Erythroblast (primary cell): ENCODE measurements at places on chromosomes 5 and 9.
A peak's percentile ranks its signal among the peaks of the same experiment; 100 is the strongest.

GRCh38 chr9:32395510-32396216 is 11.2 kb downstream of the ACO1 start:
- peak; percentile 7 for DNase-seq

DNA sequence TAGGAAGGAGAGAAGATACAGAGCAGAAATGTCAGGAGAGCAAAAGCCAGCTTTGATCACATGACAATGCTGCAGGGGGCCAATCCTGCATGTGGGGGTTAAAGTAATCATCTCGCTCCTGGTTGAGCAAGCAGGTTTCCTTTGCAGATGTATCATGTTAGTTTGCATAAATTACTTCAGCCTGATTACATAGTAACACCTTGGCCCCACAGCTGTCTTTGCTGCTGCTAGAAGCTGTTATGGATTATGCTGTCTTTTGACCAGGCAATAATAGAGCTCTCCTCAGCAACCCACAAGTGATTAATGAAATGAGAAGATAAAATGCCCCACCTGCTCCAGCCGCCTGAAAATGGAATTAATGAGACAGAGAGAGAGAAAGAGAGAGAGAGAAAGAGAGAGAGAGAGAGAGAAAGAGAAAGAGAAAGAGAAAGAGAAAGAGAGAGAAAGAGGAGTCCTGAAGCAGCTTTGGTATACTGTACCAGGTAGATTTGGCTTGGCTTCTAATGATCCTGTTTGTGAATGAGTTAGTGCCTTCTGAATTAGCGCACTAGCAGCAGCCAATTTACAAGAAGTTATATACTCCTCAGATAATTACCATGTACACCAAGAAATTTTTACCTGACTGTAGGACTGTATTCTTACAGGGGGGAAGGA is 174.3 kb upstream of the RORB start:
- DNase-seq = no peak

DNA sequence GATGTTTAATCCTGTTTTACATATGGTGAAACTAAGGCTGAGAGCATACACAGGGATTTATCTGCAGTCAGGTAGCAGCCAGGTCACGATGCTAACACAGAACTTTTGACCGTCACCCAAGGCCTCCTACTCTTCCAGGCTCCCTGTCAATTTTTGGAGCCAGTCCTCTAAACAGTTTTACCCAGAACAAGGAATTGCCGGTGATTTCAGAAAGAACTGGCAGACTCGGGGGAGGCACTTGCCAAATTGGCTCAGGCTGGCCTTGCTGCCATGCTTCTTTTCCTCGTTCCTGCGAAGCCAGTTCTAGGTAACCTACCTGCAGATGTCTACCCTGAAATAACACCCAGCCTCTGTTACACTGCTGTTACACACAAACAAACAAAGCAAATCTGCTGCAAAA is 21.2 kb downstream of the GRIA1 start:
- no peak for DNase-seq

- no peak for DNase-seq
Observed at GRCh38 chr9:137742698-137743097, 123.9 kb downstream of the EHMT1 start.

DNA sequence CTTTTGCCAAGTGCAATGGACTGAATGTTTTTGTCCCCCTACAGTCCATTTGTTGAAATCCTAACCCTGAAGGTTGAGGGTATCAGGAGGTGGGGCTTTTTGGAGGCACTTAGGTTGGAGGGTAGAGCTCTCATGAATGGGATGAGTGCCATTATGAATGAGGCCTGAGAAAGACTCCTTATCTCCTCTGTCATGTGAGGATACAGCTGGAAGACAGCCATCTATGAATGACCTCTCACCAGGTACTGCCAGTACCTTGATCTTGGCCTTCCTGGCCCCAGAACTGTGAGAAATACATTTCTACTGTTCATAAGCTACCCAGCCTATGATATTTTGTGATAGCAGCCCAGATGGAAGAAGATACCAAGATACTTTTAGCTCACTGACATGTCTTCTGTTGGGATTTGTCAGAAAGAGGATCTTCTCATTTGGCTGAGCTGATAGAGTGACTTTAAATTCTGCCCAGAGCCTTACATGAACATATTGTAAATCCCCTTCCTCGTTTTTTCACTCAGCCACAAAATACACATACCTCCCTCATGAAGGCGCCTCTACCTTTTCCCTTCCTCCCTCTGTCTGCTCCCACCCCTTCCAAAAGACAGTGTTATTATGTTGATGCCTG is 256.4 kb downstream of the PDZD2 start:
- DNase-seq = no peak

DNA sequence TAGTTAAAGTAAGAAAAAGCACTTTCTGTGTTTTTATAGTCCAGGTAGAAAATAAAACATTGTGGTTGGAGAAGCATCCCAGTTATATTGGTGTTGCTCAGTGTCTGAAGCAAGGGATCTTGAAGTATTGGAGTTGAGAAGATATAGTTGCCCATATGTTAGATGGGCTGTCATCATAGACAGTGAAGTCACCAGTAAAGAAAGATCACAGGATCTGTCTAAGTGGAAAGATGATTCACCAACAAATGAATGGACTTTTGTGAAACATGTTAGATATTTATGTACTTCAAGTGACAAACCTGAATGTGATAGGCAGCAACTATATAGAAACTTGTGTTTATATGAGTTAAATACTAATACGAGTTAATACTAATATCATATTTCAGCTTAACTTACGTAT is 11.7 kb downstream of the OGN start:
- no peak for DNase-seq

DNA sequence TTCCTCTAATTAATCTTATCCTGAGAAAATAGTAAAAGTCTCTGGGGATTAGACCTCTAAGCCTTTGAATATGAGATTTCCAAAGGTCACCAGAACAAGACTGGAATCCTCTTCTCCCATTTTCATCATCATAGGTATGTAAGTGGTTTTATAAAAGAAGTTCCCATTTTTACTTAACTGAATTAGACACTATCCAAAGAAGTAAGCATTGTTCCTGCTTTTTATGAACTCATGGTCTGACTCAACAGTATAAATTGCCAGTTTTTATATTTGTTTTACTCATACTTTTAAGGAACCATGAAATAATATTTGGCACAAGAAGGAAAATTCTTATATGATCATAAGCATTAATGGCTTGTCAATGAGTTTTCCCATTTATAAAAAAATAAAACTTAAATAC is 167.1 kb upstream of the ADRA1B start:
- no peak for DNase-seq

DNA sequence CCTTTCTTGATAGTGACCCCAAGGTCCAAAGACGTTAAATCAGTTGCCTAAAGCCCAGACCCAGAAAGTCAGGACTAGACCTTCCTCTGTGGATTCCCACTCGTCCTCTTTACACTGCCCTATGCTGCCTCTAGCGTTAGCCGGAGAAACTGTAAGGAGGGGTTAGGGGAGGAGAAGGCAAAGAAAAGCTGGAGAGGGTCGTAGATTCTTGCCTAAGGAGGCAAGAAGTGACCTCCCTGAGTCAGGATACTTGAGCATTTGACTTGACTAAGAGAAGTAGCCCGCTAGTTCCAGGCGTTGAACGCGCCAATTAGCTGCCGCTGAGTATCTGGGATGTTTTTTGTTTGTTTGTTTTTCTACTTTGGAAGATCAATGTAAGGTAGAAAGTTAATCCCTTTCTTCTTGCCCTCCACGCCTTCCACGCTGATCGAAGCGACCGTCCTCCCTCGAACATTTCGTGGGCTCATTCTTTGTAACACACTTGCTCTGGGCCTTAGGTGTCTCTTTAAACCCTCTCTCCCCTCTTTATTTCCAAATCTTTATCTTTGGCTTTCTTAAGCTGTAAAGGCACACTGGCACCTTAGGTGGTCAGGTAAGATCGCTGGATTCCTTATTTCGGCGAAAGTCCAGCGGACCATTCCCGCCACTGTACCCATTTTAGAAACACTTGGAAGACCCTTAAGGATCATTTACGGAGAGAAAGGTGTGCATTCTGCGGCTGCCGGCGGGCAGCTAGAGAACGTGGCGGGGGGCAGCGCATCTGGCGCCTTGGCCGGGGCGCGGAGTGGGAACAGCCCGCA is 5.1 kb upstream of the RGMB start:
- peak; percentile 41 for DNase-seq
